A549 treated with dexamethasone at 1 μM for 4 hours (cell line): ENCODE measurements at places on chromosomes 11 and 22. TPM values are rescaled to one million over a fixed set of nuclear protein-coding genes. Genes with fewer than 3 reads are reported as not detected.

SLN gene
- 1.6 to 2.8 TPM (median 2.0 TPM) in 5 replicates for total RNA-seq

SUSD2 gene
- 54.7 to 85.3 TPM (median 83.8 TPM) in 5 replicates for total RNA-seq

CDK2AP2 gene
- 57.8 to 84.5 TPM (median 82.5 TPM) in 5 replicates for total RNA-seq

PHLDB1 gene
- total RNA-seq, result 8.9 to 10.9 TPM (median 10.4 TPM) in 5 replicates

RCE1 gene
- total RNA-seq, result 36.7 to 56.6 TPM (median 53.1 TPM) in 5 replicates

SHISAL1 gene
- 2.5 to 3.1 TPM (median 2.9 TPM) in 5 replicates for total RNA-seq

RIC3 gene
- total RNA-seq, result 1.1 to 2.3 TPM (median 2.0 TPM) in 5 replicates

ARHGAP8 gene
- 1.1 to 2.6 TPM (median 1.9 TPM) in 5 replicates for total RNA-seq

NEU3 gene
- 3.2 to 5.0 TPM (median 3.9 TPM) in 5 replicates for total RNA-seq

C11orf87 gene
- total RNA-seq, result 0.02 TPM in 2 of 5 replicates, not detected in the others

CTNND1 gene
- 50.4 to 74.9 TPM (median 69.2 TPM) in 5 replicates for total RNA-seq

OR5B21 gene
- not detected in 5 replicates for total RNA-seq

SLC5A12 gene
- total RNA-seq, result not detected in 5 replicates

GLB1L2 gene
- total RNA-seq, result 1.4 to 2.2 TPM (median 2.0 TPM) in 5 replicates

CCDC15 gene
- 0.51 to 0.89 TPM (median 0.66 TPM) in 5 replicates for total RNA-seq

TH gene
- 0.07 to 0.36 TPM in 2 of 5 replicates, not detected in the others for total RNA-seq

IFITM10 gene
- total RNA-seq, result 1.1 to 2.7 TPM (median 1.3 TPM) in 5 replicates

MOGAT2 gene
- 0.05 to 0.09 TPM in 2 of 5 replicates, not detected in the others for total RNA-seq

PHLDA2 gene
- total RNA-seq, result 85.5 to 120 TPM (median 111 TPM) in 5 replicates

OR5AN1 gene
- not detected in 5 replicates for total RNA-seq

OR52N4 gene
- total RNA-seq, result not detected in 5 replicates

PGA4 gene
- total RNA-seq, result 0.14 TPM in 1 of 5 replicates, not detected in the others

OR2D2 gene
- total RNA-seq, result not detected in 5 replicates

MMP13 gene
- total RNA-seq, result not detected in 5 replicates

PDE3B gene
- total RNA-seq, result 1.5 to 2.2 TPM (median 2.2 TPM) in 5 replicates

PDGFB gene
- 2.9 to 3.9 TPM (median 3.5 TPM) in 5 replicates for total RNA-seq

SMIM38 gene
- total RNA-seq, result 0.05 to 0.06 TPM (median 0.05 TPM) in 3 of 5 replicates, not detected in the others

TSSK2 gene
- total RNA-seq, result not detected in 5 replicates

NTM gene
- not detected in 5 replicates for total RNA-seq

TSGA10IP gene
- total RNA-seq, result not detected in 5 replicates

MPZL2 gene
- total RNA-seq, result 0.06 TPM in 1 of 5 replicates, not detected in the others

APOL5 gene
- not detected in 5 replicates for total RNA-seq

YWHAH gene
- 118 to 156 TPM (median 150 TPM) in 5 replicates for total RNA-seq

UPB1 gene
- 0.02 TPM in 1 of 5 replicates, not detected in the others for total RNA-seq

SAA1 gene
- 3.0 to 4.5 TPM (median 3.5 TPM) in 5 replicates for total RNA-seq

KDM4E gene
- not detected in 5 replicates for total RNA-seq

SERPING1 gene
- 0.41 to 1.2 TPM (median 0.95 TPM) in 5 replicates for total RNA-seq

KRTAP5-2 gene
- not detected in 5 replicates for total RNA-seq

CD3E gene
- not detected in 5 replicates for total RNA-seq

TUB gene
- total RNA-seq, result 4.6 to 7.1 TPM (median 6.8 TPM) in 5 replicates

PSMD13 gene
- total RNA-seq, result 140 to 183 TPM (median 153 TPM) in 5 replicates

PRSS23 gene
- 350 to 444 TPM (median 402 TPM) in 5 replicates for total RNA-seq

TNNI2 gene
- 0.31 to 0.33 TPM in 2 of 5 replicates, not detected in the others for total RNA-seq
